Activated CD4-positive, alpha-beta T cell treated with anti-CD3 and anti-CD28 coated beads for 24 hours (primary cell): ENCODE measurements at places on chromosomes 11 and 22.

- peak; percentile 55 for DNase-seq
Observed at GRCh38 chr22:32528984-32529982, 54.7 kb downstream of the FBXO7 start.

DNA sequence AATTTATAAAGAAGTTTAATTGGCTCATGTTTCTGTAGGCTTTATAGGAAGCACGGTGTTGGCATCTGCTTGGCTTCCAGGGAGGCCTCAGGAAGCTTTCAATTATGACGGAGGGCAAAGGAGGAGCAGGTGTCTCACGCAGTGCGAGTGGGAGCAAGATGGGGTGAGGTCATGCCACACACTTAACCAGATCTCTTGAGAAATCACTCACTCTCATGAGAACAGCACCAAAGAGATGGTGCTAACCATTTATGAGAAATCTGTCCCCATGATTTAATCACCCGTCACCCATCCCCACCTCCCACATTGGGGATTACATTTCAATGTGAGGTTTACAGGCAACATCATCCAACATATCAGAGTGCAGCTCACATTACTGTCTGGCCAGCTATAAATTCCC lies 103.5 kb downstream of the ARHGAP8 start:
- no peak for DNase-seq

- no peak for DNase-seq
Observed at GRCh38 chr11:94023856-94024255, 2.7 kb downstream of the HEPHL1 start.

GRCh38 chr22:39232806-39233709 lies 11.7 kb downstream of the PDGFB start:
- no peak for DNase-seq

GRCh38 chr11:26792941-26793340 lies 71.1 kb upstream of the SLC5A12 start:
- DNase-seq = no peak

GRCh38 chr22:26848244-26848920 lies 191.0 kb downstream of the MIAT start:
- no peak for DNase-seq

DNA sequence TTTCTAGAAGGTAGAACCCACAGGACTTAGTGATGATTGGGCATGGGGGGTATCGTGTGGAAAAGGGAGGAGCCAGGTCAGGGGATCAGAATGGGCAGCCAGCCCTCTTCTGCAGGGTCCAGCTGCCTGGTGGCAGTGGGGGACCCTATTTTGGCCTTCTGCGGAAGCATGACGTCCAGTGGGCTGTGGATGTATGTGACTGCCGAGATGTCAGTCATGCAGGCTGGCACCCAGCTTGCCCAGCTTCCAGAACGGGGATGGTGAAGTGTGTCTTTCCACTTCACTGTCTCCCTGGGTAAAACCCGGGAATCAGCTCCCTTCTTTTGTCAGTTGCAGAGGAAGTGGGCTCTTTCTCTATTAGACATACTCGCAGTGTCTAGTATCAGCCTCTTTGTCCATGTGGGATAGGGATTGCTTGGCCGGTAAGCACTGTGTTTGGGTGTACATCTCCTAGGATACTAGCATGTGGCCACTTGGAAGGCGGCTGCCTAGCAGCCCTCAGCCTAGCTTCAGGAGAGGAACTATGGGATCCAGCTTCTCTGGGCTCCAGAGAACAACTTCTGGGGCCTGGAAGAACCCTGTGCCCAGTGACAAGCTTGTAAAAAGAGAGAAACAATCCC lies 51.4 kb downstream of the GRIK4 start:
- no peak for DNase-seq

DNA sequence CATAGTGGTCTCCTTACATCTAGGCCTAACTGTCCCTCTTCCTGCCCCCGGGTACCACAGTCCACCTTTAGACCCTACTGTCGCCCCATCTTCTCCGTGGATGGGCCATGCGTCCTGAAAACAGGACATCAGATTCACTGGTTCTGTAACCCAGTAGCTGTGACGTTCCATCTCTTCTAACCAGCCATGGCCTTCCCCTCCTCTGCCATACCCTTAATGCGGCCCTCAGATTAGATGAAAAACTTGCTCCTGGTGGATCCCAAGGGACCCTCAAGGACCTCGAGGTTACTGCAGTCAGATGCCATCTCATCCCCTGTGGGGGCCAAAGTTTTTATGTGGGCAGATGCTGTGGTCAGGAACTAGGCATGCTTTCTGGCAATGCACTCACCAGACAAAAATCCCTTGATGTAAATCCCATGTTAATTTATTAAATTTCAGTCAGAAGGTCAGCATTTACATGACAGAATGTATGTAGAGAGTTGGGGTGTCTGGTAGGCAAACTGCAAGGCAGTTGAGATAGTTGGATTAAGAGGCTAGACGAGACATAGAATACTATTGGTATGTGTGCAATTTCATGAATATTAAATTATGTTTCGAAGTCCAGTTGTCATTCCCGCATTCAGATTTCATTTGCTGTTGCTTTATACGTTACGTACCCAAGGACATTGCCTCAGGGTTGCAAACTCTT lies 64.3 kb downstream of the WNT11 start:
- no peak for DNase-seq

DNA sequence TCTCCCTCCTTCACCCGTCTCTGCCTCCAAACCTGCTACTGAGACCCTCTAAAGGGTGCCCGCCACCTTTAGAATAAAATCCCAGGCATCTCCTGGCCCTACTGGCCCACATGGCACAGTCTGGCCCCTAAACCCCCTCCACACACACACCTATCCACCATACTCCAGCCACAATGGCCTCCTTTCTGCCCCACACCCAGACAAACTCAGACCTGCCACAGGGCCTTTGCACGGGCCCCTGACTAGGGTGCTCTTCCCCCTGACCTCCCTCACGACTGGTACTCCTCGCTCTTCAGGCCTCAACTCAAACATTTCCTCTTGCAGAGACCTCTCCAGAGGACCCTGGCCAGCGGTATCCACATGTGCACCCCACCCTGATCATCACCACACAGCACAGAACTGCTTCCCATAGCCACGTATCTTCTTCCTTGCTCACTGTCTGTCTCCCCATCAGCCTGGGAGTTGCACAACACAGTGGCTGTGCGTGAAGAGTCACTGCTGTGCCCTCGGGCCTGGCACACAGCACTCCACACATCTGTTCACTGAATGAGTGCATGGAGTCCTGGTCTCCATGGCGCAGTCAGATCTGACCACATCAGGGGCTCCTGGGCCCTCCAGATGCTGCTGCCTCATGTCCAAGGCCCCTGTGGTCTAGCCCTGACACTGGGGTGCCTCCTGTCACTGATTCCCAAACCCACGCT lies 66.2 kb upstream of the TCF20 start:
- DNase-seq = no peak

- DNase-seq = no peak
Observed at GRCh38 chr22:42281706-42282251, 11.3 kb upstream of the TCF20 start.

DNA sequence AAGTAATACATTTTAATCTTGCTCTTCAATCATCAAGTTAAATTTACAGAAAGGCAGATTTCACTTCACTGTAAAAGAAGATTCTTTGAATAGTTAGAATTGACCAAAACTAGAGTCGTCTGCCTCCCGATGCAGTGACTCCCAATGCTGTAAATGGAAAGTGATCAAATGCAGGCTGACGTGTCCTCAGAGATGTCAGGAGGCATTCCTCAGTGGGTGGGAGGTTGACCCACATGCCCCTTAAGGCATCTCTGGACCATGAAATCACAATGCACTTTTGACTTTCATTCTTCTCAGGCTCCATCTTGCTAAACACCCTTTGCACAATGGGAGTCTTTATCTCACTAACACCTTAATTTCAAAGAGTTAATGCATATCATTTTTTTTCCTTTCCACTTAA lies 19.0 kb upstream of the CECR2 start:
- DNase-seq = no peak

DNA sequence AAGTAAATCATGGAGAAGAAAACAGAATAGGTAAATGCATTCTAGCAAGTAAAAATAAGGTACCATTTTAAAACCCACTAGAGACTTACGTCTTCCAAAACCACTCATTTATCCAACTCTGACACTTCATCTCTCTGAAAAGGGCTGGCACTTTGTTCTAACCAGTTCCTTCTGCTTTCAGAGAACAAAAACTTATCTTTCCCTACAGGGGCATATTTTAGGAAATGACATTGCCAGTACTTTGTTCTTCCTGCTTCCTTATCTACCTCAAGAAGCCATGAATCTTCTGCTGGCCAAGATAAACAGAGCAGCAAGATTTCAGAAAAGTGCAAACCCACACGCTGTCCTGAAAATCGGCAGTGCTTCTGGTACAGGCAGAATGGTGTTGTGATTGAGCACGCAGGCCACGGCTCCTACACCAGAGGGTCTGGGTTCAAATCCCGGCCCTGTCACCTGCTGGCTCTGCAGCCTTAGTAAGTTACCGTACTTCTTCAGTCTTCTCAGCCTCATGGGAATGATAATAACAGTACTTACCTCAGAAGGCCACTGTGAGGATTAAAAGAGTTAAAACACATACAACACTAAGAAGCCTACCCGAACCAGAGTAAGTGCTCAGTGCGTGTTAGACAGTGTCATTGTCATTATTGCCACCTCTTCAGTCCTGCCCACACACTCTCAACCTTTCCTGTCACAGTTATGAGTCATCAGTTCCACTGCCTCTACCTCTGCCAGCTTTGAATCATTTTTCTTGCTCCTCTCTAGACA lies 11.0 kb downstream of the MPZL3 start:
- DNase-seq = no peak

- no peak for DNase-seq
Observed at GRCh38 chr11:6455070-6455469, 14.3 kb upstream of the HPX start.
